ENCODE measurements at places on chromosomes 1 and 21.

DNA sequence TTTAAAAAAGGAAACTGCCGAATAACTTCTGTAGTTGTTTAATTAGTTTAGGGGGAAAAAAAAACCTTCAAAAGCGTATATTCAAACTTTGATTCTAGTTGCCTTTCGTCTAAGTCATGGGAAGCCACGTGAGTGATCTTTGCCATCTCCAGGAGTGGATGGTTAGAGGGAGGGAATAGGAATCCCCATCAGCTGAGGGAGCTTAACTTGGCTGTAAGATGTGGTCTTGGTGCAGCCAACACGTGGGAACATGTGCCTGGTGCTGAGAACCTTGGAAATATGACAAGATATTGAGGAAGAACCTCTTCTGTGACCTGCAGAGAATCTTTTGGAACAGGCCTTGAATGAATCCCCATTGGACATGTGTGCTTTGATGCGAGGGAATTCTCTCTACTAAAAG is 1.7 kb downstream of the BACE2 start:
- no peak for DNase-seq

GRCh38 chr21:15557925-15558324 is 171.9 kb upstream of the USP25 start:
- DNase-seq = peak; percentile 34

DNA sequence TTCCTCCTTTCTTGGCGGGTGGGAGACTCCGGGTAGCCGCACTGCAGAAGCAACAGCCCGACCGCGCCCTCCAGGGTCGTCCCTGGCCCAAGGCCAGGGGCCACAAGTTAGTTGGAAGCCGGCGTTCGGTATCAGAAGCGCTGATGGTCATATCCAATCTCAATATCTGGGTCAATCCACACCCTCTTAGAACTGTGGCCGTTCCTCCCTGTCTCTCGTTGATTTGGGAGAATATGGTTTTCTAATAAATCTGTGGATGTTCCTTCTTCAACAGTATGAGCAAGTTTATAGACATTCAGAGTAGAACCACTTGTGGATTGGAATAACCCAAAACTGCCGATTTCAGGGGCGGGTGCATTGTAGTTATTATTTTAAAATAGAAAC is 2.5 kb downstream of the OLIG2 start:
- no peak for DNase-seq

DNA sequence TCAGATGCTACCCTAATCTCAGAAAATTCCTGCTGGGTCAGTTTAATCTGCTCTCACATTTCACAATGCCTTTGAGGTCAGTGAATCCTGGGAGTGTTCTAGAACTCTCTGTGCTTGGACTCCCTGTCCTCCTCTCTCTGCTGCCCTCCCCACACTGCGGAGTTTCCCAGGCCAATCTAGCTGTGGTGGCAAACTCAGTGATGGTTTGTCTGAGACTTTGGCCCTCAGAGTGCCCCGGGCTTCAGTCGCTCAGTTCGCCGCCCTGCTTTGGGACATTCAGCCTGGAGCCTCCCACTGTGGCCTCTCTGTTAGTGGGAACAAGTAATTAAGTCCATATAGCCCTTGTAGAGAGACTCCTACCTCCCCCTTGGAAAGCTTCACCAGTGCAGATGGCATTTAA is 7.1 kb downstream of the C1orf226 start:
- no peak for DNase-seq

- no peak for DNase-seq
These were observed 4.0 kb upstream of the PEX10 start for GRCh38 chr1:2416403-2416802.

DNA sequence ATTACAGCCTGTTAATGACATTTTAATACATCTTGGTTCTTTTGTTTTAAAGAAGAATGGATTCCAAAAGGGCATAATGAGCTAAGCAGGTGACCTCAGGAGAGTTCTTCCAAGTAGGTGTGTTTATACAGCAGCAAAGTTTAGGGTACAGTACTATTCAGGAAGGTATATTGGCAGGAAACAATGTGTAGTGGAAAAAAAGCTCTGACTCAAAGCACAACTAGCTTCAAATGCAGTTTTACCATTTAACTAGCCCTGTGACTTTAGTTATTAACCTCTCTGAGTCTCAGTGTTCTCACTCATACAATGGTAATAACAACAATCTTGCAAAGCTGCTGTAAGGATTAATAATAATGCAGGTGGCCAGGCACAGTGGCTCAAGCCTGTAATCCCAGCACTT is 29.9 kb downstream of the FAF1 start:
- DNase-seq = no peak

DNA sequence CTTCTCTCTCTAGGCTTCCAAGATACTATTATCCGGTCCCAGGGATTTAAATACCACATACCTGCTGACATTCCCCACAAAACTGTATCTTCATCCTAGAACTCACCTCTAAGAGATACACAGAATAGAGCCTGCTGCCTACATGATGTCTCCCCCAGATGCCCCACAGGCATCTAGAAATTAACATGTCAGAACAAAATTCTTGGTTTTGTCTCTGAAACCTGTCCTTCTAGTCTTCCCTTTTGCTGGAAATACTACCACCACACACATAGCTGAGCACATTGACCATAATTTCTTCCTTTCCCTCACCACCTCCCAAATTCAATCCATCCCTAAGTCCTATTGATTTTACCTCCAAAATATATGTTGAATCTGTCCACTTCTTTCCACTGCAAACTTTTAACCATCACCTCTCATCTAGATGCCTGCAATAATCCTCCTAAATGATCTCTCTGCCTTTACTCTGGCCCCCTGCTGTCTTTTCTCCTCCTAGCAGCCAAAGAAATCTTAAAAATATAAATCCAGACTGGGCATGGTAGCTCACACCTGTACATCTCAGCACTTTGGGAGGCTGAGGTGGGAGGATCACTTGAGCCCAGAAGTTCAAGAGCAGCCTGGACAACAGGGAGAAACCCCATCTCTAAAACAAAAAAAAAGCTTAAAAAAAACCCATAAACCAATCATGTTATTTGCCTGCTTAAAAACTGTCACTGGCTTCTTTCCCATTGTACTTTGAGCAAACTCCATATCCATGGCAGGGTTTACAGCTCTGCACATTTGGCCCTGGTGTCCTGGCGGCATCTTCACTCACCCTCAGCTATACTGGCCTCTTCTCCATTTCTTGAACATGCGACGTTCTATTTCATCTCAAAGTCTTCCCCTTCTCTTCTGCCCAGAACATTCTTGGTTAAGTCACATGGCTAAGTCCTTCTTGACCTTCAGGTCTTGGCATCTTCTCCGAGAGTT is 6.2 kb upstream of the FAM76A start:
- no peak for DNase-seq

GRCh38 chr1:177979272-177979671 is 9.4 kb upstream of the SEC16B start:
- no peak for DNase-seq

- peak; percentile 71 for DNase-seq
These were observed 13.3 kb downstream of the SCNN1D start for GRCh38 chr1:1293263-1294249.

DNA sequence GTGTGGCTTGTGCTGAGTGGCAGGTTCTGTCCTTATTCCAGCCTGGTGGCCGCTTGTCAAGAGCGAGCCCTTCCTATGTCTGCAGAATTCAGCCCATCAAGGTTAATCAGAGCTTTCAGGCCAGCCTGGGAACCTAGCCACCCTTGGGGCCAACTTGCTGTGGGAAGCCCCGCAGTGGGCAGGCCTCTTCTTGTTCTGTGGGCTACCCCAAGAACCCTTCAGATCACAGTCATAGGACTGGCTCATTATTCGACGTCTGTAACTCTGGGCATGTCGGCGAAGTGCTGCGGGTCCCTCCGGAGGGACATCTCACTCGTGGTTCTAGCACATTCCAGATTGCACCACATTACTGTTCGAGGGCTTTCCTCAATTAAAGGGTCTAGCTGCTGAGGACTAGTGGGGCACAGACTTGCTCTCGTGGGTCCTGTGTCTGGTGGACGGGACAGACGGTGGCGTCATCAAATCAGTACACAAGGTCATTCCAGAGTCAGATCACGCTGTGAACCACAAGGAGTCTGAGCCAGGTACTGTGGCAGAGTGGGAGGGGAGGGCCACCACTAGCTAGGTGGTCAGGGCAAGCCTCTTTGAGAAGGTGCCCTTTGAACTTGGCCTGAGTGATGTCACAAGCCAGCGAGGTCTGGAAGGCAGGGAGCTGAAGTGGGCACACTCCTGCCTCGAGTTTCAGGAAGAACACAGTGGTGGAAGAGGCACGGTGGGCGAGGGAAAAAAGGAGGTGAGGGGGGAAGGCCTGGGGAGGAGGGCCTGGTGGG is 20.3 kb upstream of the TNFRSF1B start:
- no peak for DNase-seq

GRCh38 chr1:92929461-92929860 is 31.8 kb downstream of the DIPK1A start:
- no peak for DNase-seq

DNA sequence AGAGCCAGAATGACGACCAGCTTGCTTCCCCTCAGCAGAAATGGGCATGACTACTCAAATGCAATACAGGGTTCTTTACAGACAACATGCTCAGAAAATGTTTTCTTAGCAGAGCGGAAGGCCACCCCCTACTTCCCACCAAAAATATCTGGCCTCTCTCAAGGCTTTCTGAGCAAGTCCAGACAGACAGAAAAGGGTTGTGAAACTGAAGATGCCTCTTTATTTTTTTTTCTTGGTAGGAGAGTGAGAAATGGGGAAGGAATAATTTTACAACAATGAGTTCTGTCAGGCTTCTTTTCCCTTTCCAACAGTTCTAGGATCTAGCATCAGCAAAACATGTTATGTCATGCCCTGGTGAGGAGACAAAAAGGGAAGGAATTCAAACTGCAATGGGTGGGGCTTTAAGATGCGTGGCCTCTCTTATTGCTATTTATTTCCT is 172.0 kb upstream of the CAMK1G start:
- DNase-seq = no peak

DNA sequence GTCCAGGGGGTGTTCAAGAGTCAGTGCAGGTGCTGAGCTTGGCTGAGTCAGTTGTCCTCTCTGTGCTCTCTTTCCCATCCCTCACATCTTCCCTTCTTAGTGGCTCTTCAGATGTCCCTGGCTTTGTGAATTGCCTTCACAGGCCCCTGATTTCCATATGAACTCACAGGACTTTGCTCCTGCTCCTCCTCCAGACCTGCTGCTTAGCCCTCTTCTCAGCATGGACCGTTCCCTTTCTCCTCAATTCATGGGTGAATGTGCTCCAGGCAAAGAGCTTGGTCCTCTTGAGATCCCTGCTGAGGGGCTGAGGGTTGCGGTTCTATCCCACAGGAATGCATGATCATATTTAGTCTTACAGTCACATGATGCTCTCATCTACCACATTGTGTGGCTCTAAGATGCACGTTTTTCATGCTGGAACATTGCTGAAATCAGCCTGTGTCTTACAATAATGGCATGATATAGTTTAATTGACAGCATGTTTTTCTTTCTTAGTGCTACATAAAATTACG is 30.5 kb downstream of the CACNA1E start:
- DNase-seq = no peak

- DNase-seq = no peak
These were observed 36.5 kb downstream of the NGF start for GRCh38 chr1:115301438-115302020.

DNA sequence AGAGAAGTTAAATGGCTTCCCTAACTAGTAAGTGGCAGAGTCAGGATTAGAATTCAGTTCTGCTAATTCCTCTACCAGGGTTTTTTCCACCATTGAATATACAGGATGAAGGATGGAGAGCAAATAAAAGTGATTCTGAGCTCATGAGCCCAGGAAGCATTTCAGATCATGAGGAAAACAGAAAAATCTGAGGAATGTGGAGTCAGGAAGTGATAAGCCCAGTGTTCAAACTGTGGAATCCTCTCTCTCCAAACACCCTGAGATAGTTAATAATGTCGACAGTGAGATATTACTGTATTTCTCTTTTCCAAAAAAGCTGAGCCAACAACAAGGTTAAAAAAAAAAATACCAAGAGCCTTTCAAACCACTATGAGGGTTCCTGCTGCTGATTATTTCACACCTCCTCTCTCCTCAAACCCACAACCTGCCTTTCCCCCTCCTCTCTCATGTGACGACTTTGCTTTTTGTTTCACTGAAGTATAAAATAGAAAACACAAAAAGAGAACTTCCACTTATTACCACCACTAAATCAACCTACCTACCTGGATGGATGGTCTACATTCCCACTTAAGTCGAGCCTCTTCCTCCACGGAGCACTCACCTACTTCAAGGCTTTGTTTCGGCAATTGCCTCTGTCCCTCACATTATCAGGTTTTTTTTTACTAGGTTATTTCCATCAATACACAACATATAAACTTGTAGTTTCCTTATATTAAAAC is 8.9 kb downstream of the SLAMF1 start:
- DNase-seq = peak; percentile 88

GRCh38 chr1:177945943-177946650 is 23.8 kb downstream of the SEC16B start:
- peak; percentile 79 for DNase-seq

DNA sequence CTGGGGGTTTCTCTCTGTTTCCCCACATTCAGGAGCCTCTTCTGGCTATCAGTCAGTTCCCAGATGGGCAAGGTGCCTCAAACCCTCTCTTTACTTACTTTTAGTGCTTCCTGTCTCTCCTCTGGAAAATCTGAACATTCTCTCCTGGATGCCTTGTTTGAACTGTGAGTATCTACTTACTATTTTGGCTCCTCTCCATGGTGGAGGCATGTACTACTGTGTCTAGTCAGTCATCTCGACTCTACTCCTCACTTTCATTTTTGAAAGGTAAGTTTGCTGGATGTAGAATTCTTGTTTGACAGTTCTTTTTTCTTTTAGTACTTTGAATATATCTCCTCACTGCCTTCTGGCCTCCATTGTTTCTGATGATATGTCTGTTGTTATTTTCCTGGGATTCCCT is 70.9 kb upstream of the FAM78B start:
- DNase-seq = no peak

DNA sequence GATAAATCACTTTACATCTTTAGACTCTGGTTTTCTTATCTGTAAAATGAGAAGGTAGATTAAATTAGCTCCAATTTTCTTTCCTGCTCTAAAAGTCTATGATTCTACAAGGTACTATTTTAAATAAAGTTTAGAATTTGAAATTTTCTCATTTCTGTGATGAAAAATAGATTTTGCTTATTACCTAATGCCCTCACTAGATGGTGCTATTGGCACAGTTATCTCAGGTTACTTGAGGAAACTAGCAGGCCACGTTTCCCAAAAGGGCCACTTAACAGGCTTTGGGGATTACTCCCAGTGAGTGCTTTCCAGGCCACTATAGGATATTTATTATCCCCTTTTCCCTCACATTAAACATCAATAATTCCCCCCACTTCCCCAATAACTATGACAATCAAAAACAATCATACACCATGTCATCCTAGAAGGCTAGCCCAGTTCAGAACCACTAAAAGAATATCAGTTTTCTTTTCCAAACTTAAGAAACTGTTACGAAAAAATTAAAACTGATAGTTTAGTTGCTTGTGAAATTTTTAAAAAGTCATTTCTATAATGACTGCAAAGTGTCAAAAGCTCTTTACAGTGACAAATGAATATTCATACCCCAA is 30.6 kb downstream of the OMA1 start:
- peak; percentile 83 for DNase-seq

DNA sequence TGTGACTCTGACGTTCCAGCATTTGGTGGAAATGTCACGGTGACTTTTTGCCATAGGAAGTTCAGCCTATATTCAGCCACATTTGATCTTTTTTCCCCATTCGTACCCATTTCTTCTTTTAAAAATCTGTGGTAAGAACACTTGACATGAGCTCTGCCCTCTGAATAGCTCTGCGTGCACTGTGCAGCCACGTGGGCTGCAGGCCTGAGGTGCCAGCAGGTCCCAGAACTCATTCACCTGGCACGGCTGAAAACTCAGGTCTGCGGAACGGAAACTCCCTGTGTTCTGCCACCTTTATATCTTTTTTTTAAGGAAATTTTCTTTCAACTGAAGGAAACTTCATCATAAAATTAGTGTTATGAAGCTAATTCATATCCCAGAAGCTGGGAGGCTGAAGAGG is 28.6 kb downstream of the CEP104 start:
- no peak for DNase-seq

- no peak for DNase-seq
These were observed 11.5 kb downstream of the PHLDA3 start for GRCh38 chr1:201457508-201457960.

All from mesendoderm (in vitro differentiated cells).